Lung microvascular endothelial cell (primary cell): ENCODE measurements at places on chromosomes 12 and 14. TPM values are rescaled to one million over a fixed set of nuclear protein-coding genes. Genes with fewer than 3 reads are reported as not detected.

- peak; percentile 76 for DNase-seq
Observed at GRCh38 chr12:64610660-64611340, 505 bp downstream of the RASSF3 start.

- no peak for DNase-seq
Observed at GRCh38 chr12:105576261-105576660, 245.8 kb downstream of the C12orf75 start.

- no peak for DNase-seq
Observed at GRCh38 chr14:68219407-68219806, 399.8 kb downstream of the RAD51B start.

ACOT6 gene
- total RNA-seq = under 0.01 TPM in 1 of 2 replicates, not detected in the other
